ENCODE measurements at places on chromosomes 7 and 10.

- no peak for DNase-seq
These were observed 2.0 kb upstream of the HOGA1 start for GRCh38 chr10:97582169-97582568.

DNA sequence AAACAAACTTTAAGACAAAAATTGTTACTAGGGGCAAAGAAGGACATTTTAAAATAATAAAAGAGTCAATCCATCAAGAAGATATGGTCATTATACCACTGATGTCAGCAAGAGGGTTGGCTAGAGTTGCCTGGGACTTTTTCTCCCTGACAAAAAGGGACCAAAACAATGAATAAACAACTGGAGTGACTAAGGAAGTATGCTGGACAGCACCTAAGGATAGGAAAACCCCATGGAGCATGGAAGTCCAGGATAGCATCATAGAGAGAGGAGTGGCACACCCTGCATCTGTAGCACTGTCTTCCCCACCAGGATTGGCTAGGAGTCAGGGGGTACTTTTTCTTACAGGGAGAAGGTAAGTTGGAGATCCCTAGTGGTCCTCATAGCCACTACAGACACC is 73.5 kb upstream of the MACROH2A2 start:
- no peak for DNase-seq

DNA sequence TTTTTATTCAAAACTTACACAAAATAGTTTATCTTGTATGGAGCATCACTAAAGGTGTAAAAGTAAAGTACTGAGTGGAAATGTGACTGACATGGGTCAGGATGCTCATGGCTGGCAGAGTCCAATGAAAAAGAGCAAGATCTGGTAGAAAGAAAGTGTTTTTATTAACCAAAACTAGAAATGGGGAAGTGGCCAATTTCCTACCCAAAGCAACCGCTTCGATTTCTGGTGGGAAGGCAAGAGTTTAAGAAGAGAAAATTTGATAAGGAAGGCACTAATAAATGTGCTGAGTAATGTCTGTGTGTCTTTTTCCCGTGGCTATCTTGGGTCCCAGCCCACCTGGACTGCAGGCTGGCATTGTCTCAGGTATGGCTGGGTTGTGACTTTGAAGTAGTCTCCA is 277.7 kb downstream of the ANKRD7 start:
- no peak for DNase-seq

DNA sequence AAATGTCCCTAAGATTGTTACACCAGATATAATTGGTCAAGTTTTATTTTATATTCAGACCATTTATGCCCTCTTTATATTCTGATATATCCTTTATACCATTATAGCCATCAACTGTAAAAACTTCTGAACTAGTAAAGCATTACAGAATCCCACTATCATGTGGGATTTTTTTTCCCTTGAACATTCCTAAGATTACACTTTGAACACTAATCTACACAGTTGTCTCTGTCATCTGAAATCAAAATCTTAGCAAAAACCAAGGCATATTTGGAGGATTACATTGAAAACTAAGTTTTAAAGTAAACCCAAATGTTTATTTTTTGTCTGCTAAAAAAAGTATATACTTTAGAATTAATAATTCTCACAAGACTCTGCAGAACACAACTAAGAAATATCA is 116.2 kb upstream of the GPR22 start:
- no peak for DNase-seq

GRCh38 chr7:148620749-148621359 is 30.3 kb downstream of the C7orf33 start:
- no peak for DNase-seq

DNA sequence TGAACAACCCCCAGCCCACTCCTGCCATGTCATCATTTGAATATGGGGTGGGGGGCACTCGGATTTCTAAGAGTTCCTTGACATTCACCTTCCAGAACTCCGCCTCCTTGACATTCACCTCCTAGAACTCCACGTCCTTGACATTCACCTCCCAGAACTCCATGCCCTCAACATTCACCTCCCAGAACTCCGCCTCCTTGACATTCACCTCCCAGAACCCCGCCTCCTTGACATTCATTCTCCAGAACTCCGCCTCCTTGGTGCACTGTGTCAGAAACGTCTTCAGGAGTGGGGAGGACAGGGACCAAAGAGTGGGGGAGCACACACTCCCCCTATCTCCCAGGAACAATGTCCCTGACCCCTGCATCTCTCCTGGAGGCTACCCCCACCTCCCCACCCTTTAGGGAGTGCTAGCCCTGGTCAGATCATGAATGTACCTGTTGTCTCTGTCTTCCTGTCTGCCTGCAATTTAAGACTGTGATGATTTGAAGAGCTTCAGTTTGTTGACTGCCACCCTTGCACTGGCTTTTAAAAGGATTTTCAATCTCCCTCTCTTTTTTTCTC is 110.1 kb downstream of the NPTX2 start:
- no peak for DNase-seq

GRCh38 chr7:116357781-116358670 is 141.5 kb upstream of the CAV2 start:
- peak; percentile 89 for DNase-seq
